ENCODE measurements at places on chromosomes 4 and X. TPM values are rescaled to one million over a fixed set of nuclear protein-coding genes. Genes with fewer than 3 reads are reported as not detected.

EFHC2 gene
- 1.8 TPM for total RNA-seq

PSAPL1 gene
- total RNA-seq: 0.38 TPM

SERPINA7 gene
- not detected for total RNA-seq

SLC25A14 gene
- total RNA-seq: 30.5 TPM

HAND2 gene
- 3.9 TPM for total RNA-seq

MND1 gene
- 9.7 TPM for total RNA-seq

FGFBP2 gene
- not detected for total RNA-seq

ADH1B gene
- 0.29 TPM for total RNA-seq

ADAMTS3 gene
- total RNA-seq: 1.2 TPM

ATOH1 gene
- 0.36 TPM for total RNA-seq

AWAT2 gene
- total RNA-seq: not detected

DNA sequence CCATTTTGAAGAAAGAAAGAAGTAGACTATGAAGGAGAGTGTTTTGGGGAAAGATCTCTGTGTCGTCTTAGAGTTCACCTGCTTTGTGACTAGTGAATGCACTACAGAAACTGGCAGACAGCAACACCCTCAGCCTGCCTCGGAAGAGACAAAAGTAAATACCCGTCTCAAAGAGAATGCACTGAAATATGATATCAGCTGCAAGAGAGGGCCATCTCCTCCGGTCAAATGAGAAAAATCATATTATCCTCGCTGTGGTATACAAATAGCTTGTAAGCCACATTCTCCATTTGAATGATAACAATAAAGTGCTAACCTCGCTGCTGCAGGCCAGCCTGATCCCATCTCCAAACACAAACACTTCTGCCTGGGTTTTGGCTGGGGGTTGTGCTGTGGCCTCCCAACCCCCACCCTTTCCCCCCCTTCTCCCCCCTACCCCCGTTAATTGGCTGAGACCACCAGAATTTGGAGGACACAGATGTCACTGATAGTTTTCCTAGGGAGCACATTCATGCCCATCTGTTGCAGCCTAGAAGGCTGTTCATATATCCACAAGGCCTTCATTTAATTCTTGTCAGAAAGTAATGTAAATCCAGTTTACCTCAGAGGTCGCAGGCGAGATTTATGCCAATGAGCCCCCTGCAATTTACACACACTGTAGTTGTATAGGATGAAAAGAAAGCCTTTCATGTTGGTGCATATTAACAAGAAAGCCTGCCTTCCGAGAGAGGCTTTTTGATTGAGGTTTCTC, 46.3 kb downstream of the ALPK1 start:
- H3K4me3 ChIP-seq: no peak overlapping the region
- H3K36me3 ChIP-seq: no peaks in the 10 kb centered on the region
- H3K4me1 ChIP-seq: no peaks in the 10 kb centered on the region
- no peak overlapping the region for H3K27ac ChIP-seq

- H3K27ac ChIP-seq: no peak overlapping the region
- no peaks in the 10 kb centered on the region for H3K4me1 ChIP-seq
- DNase-seq: no peak
- no peaks in the 10 kb centered on the region for H3K27me3 ChIP-seq
- no peaks in the 10 kb centered on the region for H3K36me3 ChIP-seq
- H3K4me3 ChIP-seq: no peak overlapping the region
Measured at GRCh38 chr4:125123570-125124109, 191.1 kb upstream of the FAT4 start.

GRCh38 chrX:107766470-107767150, 9.0 kb downstream of the TSC22D3 start:
- no peaks in the 10 kb centered on the region for H3K36me3 ChIP-seq
- no peak for DNase-seq
- no peak overlapping the region for H3K4me3 ChIP-seq
- H3K4me1 ChIP-seq: peaks cover 7% of the 10 kb centered on the region
- peaks cover 14% of the 10 kb centered on the region for H3K27me3 ChIP-seq

- no peak for DNase-seq
- no peaks in the 10 kb centered on the region for H3K36me3 ChIP-seq
- no peaks in the 10 kb centered on the region for H3K27me3 ChIP-seq
- peaks cover 4% of the 10 kb centered on the region for H3K4me1 ChIP-seq
- no peak overlapping the region for H3K4me3 ChIP-seq
Measured at GRCh38 chr4:55013431-55013955, 111.9 kb downstream of the KDR start.

- no peak for DNase-seq
- H3K4me1 ChIP-seq: peaks cover 1% of the 10 kb centered on the region
- no peaks in the 10 kb centered on the region for H3K27me3 ChIP-seq
Measured at GRCh38 chr4:148344352-148344751, 97.9 kb downstream of the NR3C2 start.

DNA sequence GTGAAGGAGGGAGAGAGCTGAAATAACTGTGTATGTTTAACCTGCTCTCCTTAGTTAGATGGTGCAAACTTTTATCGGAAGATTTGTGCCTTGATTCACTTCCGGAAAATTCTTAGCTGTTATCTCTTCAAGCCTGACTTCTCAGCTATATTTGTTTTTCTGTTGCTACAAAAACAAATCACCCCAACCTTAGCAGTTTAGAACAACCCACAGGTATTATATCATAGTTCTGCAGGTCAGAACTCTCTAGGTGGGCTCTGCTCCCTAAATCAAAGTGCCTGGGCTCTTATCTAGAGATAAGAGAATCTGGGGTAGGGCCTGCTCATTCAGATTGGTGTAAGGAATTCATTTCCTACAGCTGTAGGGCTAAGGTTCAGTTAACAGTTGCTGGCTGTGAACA, 15.1 kb upstream of the CEP135 start:
- peaks cover 16% of the 10 kb centered on the region for H3K4me1 ChIP-seq
- no peaks in the 10 kb centered on the region for H3K27me3 ChIP-seq
- no peaks in the 10 kb centered on the region for H3K36me3 ChIP-seq
- DNase-seq: no peak
- H3K27ac ChIP-seq: no peak overlapping the region

DNA sequence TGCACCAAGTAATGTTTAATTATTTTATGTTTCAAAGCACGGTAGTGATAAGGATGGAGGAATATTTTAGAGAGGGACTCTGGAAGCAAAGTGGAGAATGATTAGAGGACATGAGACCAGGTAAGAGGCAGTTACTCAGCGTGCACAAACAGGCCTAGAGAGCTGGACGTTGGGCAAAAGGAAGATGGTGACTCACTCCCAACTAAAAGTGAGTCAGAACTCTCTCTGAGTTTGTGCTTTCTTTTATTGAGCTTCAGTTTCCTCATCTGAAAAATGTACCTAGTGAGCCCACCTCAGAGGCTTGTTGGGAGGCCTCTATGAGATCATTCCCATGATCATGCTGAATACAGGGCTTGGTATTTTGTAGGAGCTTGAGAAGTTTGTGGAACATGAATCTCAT, 1.6 kb upstream of the ZC4H2 start:
- H3K4me3 ChIP-seq: no peak overlapping the region
- DNase-seq: no peak
- H3K27ac ChIP-seq: no peak overlapping the region
- peaks cover 14% of the 10 kb centered on the region for H3K36me3 ChIP-seq

DNA sequence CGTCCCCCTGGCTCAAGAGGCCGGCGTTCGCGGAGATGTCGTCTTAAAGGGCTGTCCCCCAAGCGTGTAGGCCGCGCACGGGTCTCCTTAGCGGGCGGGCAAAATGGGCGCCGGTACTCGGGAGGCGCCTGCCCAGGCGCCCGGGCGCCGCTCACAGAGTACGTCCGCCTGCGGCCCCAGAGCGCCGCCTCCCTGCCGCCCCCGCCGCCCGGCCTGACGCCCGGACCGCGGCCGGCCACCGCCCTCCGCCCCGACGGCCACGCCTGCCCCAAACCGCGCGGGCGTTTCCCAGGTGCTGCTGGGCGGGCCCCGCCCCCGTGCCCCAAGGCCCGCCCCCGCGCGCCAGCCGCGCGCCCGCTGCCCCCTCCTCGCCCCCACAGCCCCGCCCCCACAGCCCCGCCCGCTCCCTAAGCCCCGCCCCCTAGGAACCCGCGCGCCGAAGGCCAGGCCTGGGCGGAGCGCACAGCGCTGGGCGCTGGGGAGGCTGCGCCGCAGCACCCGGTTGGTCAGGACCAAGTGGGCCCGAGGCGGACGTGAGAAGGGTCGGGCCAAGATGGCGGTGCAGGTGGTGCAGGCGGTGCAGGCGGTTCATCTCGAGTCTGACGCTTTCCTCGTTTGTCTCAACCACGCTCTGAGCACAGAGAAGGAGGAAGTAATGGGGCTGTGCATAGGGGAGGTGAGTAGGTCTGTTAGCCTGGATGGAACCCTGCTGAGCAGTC, at the start of the genes BRCC3, CMC4 and MTCP1:
Gene BRCC3 (plus strand): TSS at position 534 of the 719 bp plus-strand sequence. CDS start 20 bp downstream, at position 554.
Gene CMC4 (minus strand): TSS at position 162 of the 719 bp plus-strand sequence. CDS start 7,113 bp downstream, outside the sequence.
Gene MTCP1 (minus strand): TSS at position 162 of the 719 bp plus-strand sequence. CDS start 5,126 bp downstream, outside the sequence.
- peak within 1 kb of the TSS; percentile 97 for H3K27ac ChIP-seq
- peak; percentile 56 for DNase-seq
- H3K27me3 ChIP-seq: no peaks in the 10 kb centered on the region
- peaks cover 12% of the 10 kb centered on the region for H3K4me1 ChIP-seq
- H3K4me3 ChIP-seq: peak within 1 kb of the TSS; percentile 89
- peaks cover 11% of the 10 kb centered on the region for H3K36me3 ChIP-seq

GRCh38 chr4:145502809-145503208, 21.2 kb downstream of the SMAD1 start:
- H3K27ac ChIP-seq: no peak overlapping the region
- no peaks in the 10 kb centered on the region for H3K27me3 ChIP-seq
- H3K4me3 ChIP-seq: no peak overlapping the region
- peaks cover 27% of the 10 kb centered on the region for H3K4me1 ChIP-seq
- no peak for DNase-seq

- H3K36me3 ChIP-seq: peaks cover 8% of the 10 kb centered on the region
- H3K4me3 ChIP-seq: no peak overlapping the region
- DNase-seq: no peak
Measured at GRCh38 chrX:150870487-150871340, 27.8 kb downstream of the CD99L2 start.

GRCh38 chr4:106766519-106766918, 269.6 kb downstream of the DKK2 start:
- H3K4me1 ChIP-seq: no peaks in the 10 kb centered on the region
- H3K36me3 ChIP-seq: no peaks in the 10 kb centered on the region
- no peak overlapping the region for H3K27ac ChIP-seq

DNA sequence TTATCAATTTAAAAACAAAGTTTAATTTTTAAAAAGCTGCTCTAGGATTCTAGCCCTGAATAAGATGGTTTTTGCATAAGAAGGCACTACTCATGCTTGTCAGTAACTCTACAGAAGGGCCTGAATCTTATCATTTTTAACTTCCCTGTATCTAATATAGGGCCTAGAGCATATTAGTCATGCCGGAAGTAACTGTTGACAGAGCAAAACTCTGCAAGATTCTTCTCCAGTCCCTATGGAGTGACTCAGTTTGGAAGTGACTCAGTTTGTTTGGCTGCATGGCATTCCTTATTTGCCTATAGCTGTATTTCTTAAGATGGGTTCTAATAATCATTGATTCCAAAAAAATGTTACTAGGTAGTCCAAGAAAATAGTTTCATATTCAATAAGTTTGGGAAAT, 431.8 kb upstream of the HTR2C start:
- no peaks in the 10 kb centered on the region for H3K4me1 ChIP-seq
- no peaks in the 10 kb centered on the region for H3K27me3 ChIP-seq
- no peaks in the 10 kb centered on the region for H3K36me3 ChIP-seq
- H3K4me3 ChIP-seq: no peak overlapping the region

- no peak overlapping the region for H3K27ac ChIP-seq
- H3K27me3 ChIP-seq: no peaks in the 10 kb centered on the region
- H3K4me1 ChIP-seq: no peaks in the 10 kb centered on the region
- H3K36me3 ChIP-seq: no peaks in the 10 kb centered on the region
Measured at GRCh38 chrX:131359611-131360010, 70.5 kb upstream of the IGSF1 start.

GRCh38 chrX:74284391-74284952, 19.5 kb upstream of the ZCCHC13 start:
- no peak overlapping the region for H3K4me3 ChIP-seq
- no peaks in the 10 kb centered on the region for H3K27me3 ChIP-seq
- peaks cover 19% of the 10 kb centered on the region for H3K4me1 ChIP-seq
- peaks cover 13% of the 10 kb centered on the region for H3K36me3 ChIP-seq
- no peak overlapping the region for H3K27ac ChIP-seq
- DNase-seq: no peak

- peaks cover 4% of the 10 kb centered on the region for H3K4me1 ChIP-seq
- H3K27ac ChIP-seq: no peak overlapping the region
- H3K4me3 ChIP-seq: no peak overlapping the region
- no peak for DNase-seq
- no peaks in the 10 kb centered on the region for H3K27me3 ChIP-seq
Measured at GRCh38 chr4:85970535-85970934, 389.3 kb downstream of the MAPK10 start.

- no peak overlapping the region for H3K4me3 ChIP-seq
- no peak overlapping the region for H3K27ac ChIP-seq
- no peaks in the 10 kb centered on the region for H3K27me3 ChIP-seq
- no peaks in the 10 kb centered on the region for H3K4me1 ChIP-seq
- no peaks in the 10 kb centered on the region for H3K36me3 ChIP-seq
Measured at GRCh38 chrX:27740933-27741332, 66.9 kb upstream of the MAGEB10 start.

- no peak overlapping the region for H3K4me3 ChIP-seq
- H3K27ac ChIP-seq: no peak overlapping the region
- no peaks in the 10 kb centered on the region for H3K36me3 ChIP-seq
- H3K4me1 ChIP-seq: peaks cover 19% of the 10 kb centered on the region
Measured at GRCh38 chr4:139630126-139630495, 35.5 kb upstream of the MGST2 start.

DNA sequence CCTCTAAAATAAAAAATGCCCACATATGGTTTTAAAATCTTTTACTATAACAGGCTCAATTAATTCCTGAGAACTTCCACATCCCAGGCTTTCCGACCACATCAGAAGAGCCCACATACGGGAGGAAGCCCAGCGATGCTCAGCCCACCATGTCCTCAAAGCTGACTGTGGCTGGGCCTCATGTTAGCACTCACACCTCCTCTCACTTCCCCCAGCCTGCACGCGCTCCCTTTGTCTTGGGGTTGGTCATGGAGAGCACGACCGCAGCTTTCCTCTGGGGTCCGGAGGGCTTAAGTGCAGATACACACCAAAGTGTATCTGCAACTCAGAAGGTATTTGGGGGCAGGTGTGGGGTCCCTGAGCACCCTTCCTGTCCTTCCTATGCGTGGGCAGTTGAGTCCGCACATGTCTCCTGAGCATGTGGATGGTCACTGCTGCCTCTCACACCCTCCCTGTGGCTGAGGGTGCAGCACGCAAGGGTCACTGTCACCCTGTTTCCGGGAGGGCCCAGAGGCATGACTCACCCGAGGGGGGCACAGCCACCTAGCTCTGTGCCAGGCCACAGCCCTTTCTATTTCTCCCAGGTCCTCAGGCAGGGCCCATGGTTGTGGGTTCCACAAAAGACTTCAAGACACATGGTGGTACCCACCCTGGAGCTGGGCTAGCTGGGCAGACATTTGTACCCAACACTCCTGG, 21.2 kb downstream of the WDR1 start:
- DNase-seq: no peak
- no peak overlapping the region for H3K4me3 ChIP-seq
- H3K4me1 ChIP-seq: peaks cover 3% of the 10 kb centered on the region
- H3K27ac ChIP-seq: no peak overlapping the region
- H3K27me3 ChIP-seq: no peaks in the 10 kb centered on the region

GRCh38 chr4:15498356-15498755, 28.7 kb downstream of the CC2D2A start:
- DNase-seq: no peak
- H3K4me3 ChIP-seq: no peak overlapping the region
- H3K27me3 ChIP-seq: no peaks in the 10 kb centered on the region
- no peak overlapping the region for H3K27ac ChIP-seq
- peaks cover 1% of the 10 kb centered on the region for H3K4me1 ChIP-seq

Data from progenitor cell of endocrine pancreas (in vitro differentiated cells).